Iris pigment epithelial cell (primary cell): ENCODE measurements at places on chromosomes 1 and 21.

DNA sequence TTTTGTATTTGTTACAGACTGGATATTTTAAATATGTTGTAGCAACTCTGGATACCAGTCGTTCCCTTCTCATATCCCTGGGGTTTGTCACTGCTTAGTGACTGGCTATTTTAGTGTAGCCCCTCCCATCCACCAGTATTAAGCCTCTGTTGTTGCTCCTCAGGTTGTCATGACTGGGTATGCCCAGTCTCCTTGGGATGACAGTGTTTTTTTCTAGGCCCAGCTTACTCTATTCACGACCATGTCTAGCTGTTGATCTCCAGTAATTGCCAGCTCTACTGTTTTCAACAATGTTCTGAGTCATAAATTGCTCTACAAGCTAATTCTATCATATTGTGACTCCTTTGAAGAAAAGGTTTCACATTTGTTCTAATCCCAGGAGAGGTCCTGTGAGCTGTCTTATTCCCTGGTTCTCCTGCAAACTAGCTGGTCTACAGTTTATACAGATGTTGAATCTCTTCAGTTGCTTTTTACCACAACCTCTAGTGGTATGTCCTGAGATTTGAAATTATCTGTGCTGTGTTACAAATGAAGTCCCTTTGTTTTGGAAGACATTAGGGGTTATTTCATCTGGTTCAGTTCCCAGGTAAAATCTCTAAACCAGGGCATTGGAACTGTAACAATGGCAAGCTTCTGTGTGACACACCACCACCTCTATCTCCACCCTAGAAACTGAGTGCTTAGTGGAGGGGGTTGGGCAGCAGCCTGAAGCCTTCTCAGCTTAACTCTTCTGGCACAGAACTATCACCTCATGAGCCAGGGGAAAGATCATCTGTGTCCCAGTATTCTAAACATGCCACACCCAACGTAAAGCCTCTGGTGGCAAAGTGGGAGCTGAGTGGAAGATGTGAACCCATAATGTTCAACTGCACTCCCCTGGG is 124.6 kb downstream of the TRIM33 start:
- DNase-seq, result no peak

- peak; percentile 80 for DNase-seq
Measured at GRCh38 chr1:201530741-201531531, 8.0 kb upstream of the NAV1 start.

DNA sequence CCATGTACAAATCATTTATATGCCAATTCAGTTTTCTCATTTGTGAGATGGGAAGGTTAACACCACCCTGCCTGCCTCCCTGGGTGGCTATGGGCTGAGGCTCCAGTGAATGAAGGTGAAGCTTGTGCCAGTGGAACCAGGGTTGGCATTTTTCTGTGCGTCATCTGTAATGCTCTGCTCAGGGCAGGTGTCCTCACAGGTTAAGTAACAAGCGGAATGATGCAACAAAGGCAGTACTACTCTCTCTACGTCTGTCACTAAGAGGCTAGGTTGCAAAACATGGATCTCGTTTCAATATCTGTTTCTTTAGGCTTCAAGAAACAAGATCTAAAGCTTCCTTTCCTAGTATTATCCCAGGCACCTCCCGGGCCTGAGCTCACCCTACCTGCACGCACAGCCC is 67.0 kb upstream of the ZNF648 start:
- DNase-seq, result no peak

GRCh38 chr1:83845437-83846071 is 153.4 kb downstream of the TTLL7 start:
- DNase-seq, result peak; percentile 12

- no peak for DNase-seq
Measured at GRCh38 chr1:159949981-159950381, 4.1 kb downstream of the SLAMF9 start.

- peak; percentile 27 for DNase-seq
Measured at GRCh38 chr1:29254346-29254745, 18.0 kb downstream of the PTPRU start.

DNA sequence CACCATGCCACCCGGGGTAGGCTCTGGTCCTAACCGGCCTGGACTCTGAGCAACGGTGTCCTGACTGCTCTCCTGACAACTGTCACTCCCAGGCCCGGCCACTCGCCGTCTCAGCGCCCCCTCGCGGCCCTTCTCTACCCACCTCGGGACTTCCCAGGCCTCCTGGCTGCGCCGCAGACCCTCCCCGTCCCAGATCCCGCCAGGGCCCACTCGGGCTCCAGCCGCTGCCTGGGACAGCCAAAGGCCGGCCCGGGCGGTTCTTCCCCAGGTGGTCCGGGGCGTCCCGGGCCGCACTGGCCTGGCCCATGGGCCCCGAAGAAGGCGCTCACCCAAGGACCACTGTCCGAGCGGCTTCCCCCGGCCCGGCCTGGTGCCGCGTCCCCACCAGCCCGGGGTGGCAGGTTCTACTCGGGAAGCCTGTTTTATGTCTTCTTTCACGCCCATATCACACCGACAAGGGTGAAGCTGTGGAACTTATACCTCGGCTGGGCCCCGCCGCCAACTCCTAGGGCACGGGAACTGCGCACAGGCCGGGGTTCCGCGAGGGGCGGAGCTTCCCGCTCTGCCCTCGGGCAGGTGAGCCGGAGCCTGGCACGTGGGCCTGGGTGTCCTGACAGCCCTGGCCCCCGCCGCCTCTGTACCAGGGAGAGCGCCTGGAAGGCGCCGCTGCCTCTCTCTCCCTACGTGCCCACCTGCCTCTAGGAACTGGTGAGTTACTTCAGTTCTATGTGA is 138.3 kb downstream of the TTLL7 start:
- peak; percentile 27 for DNase-seq

DNA sequence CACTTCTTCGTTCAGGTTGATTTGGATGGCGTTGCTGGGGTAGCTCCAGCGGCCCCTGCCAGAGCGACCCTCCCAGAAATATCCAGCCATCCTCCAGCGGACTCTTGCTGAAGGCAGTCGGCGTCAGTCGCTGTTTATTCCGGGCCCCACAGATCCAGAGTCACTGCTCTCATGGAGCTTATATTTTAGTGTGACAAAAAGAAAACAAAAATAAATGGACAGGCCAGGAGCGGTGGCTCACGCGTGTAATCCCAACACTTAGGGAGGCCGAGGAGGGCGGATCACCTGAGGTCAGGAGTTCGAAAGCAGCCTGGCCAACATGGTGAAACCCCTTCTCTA is 791 bp upstream of the CFAP298 start:
- DNase-seq, result no peak

- DNase-seq, result no peak
Measured at GRCh38 chr1:6117624-6118023, 62.5 kb downstream of the CHD5 start.
